ENCODE measurements at places on chromosomes 1 and 21.
A peak's percentile ranks its signal among the peaks of the same experiment; 100 is the strongest.

DNA sequence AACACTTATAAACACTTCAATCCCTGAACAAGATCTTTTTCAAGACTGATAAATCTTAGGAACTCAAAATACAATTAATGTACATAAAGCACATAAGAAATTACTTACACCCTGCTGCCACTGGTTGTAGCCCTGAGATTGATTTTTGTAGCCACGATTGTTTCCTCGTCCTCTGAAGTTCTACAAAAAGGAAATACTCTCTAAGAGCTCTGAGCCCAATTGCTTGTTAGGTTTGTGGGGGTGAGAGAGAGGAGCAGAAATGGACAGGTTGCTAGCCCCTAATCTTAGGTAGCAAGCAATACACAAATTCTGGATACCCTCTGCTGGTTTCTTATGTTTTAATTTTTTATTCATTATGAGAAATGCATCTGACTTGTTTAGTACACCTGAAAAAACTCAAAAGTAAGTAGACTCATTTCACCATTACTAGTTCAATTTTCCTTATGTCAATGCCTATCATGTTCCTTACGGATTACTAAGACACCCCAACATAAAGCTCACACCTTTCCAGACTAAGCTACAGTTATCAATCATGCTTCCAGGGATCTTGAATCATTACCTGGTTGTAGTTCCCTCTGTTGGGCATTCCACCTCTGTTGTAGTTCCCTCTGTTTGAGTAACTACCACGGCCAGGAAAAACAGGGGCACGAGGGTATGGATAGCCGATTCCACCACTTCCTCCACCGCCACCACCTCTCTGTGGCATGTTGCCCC, 9.3 kb downstream of the HNRNPU start:
- DNase-seq: no peak

GRCh38 chr1:31581821-31582810, 5.8 kb downstream of the TINAGL1 start:
- DNase-seq: no peak

- no peak for DNase-seq
Observed at GRCh38 chr1:74858136-74858535, 125.2 kb downstream of the TYW3 start.

DNA sequence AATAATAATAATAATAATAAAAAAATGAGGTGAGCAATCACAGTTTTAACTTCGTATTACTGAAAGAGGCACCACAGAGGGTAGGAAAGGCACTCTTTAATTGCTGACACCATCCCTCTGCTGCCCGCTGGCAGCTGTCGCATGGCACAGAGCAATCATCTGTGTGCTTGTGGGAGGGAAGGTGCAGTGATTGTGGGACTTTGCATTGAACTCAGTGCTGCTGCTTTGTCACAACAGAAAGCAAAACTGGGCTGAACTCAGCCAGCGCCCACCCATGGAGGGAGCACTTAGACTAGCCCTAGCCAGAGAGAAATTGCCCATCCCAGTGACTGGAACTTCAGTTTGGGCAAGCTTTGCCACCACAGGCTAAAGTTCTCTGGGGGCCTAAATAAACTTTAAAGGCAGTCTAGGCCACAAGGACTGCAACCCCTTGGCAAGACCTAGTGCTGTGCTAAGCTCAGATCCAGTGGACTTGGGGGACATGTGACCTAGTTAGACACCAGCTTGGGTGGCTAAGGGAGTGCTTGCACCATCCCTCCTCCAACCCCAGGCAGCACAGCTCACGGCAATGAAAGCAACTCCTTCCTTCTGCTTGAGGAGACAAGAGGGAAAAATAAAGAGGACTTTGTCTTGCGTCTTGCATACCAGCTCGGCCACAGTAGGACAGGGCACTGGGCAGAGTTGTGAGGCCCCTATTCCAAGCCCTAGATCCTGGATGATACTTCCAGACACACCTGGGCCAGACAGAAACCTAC, 59.3 kb downstream of the WDR4 start:
- no peak for DNase-seq

DNA sequence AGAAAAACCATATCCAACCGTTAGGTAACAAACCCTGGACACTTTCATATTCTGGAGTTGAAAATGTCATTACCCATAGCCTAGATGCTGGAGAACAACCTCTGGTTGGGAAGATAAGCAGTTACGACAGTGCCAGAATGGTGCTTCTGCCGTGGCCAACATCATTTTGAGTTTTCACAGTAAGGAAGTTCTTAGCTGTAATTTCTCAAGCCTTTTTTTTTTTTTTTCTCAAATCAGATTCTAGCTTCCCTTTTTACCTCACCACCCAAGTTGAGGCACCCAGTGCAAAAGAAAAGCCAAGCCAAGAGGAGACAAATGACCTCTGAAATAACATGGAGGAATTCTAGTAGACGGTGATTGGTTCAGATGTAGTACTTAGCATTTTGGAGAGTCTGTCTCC, 21.8 kb downstream of the PPT1 start:
- no peak for DNase-seq

DNA sequence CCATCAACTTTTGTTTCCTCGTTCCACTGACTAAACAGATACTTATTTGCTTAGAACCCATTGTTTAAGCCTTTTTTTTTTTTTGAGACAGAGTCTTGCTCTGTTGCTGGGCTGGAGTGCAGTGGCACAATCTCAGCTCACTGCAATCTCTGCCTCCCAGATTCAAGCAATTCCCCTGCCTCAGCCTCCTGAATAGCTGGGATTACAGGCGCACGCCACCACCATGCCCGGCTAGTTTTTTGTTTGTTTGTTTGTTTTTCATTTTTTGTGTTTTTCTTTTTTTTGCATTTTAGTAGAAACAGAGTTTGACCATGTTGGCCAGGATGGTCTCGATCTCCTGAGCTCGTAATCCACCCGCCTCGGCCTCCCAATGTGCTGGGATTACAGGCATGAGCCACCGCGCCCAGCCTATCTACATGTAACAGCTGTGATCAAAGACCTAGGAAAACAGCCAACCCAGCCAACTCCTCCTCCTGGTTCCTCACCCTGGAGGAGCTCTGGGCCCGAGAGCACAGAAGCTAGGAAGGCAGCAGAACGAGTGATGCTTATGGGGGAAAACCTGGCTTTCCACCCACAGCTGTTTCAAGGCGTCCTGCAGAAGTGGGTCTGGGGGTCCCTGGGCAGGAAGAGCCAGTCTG, 32.9 kb downstream of the KCNN3 start:
- no peak for DNase-seq

- DNase-seq: no peak
Observed at GRCh38 chr1:19635646-19636045, 8.5 kb upstream of the NBL1 start.

DNA sequence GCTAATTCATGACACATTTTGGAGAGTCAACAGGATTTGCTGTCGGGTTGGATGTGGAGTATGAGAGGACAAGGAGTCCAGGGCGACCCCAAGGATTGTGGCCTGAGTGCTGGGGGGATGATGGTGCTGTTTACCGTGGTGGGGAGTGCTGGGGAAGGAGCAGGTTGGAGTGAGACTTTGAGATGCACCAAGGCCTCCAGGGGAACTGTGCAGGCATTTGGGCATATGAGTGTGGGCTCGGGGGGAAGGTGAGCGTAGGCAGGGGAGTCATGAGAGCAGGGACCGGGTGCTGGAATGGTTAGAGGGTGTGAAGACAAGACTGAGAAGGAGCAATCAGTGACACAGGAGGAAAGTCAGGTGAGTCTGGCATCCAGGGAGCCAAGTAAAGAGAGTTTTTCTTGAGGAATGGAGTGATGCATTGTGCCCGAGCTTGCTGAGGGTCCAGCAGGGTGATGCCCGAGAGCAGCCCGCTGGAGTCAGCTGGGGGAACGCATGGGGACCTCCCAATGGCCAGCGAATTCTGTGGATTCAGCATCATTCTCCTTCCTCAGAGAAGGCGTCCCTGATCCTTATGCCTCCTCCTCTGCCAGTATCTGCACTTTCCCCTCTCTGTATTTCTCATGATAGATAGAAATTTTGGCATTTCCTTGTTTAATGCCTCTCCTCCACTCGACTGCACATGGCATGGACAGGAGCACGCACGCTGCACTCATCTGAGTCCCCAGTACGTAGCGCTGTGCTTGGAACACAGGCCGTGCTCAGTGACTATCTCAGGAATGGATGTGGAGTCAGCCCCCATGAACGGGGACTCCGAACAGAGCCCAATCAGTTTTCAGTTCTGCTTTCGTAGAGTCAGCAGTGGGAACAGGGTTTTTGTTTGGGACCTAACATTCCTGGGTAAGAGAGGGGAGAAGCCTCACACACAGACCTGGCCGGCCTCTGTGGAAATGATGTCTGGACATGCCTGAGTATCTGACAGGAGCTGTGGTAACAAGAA, 52.1 kb upstream of the ETV3 start:
- no peak for DNase-seq

DNA sequence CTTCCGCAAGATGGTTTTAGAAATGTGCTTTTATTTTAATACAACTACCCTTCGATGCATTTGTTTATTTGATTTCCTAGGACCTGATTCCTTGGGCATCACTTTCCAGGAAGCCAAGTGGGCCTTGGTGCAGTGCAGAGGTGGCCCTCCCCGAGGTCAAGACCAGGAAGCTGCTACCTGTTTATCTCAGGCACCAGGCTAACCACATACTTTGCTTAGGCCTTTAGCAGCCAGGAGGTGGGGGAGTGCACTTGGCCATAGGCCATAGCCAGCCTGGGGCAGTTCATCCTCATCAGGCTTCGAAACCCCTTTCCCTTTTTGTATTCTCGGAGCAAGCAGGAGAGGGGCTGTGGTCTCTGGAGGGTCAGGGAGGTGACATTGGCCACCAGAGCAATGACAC, 45.4 kb downstream of the SMYD2 start:
- no peak for DNase-seq

- no peak for DNase-seq
Observed at GRCh38 chr1:59748123-59748522, 66.6 kb upstream of the HOOK1 start.

DNA sequence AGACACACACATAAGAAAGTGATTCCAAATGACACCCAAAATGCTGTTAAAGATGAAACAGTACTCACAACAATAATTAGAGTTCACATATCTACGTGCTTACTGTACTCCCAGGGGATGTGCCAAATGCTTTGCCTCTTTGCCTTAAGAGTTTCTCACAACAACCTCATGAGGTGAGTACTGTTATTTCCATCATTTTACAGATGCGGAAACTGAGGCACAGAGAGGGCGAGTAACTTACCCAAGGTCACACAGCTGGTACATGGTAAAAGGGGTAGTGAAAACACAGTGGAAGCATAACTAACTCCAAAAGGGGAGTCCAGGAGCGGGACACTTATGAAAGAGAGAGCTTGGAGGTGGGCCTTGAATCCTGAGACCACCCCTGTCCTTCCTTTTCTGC, 171.8 kb downstream of the ACTL8 start:
- DNase-seq: no peak

- DNase-seq: no peak
Observed at GRCh38 chr1:14055442-14056223, 355.6 kb downstream of the PRDM2 start.

DNA sequence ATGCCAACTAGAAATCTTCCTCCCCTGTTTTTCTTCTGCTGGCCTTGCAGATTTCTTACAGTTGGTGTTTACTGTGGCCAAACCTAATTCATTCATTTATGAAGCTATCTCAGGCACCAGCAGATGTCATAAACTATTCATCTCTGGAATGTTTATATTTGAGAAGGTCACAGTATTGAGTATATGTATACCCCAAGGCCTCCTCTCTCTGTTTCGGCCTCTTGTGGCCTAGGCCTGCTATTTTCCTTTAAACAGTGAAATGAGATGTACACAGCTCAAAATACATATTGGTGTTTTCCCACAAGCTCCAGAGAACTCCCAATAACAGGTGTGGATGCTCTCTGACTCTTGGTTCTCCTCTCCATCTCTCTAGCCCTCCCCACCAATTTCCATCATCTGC, 520.7 kb upstream of the CAMK1G start:
- no peak for DNase-seq

DNA sequence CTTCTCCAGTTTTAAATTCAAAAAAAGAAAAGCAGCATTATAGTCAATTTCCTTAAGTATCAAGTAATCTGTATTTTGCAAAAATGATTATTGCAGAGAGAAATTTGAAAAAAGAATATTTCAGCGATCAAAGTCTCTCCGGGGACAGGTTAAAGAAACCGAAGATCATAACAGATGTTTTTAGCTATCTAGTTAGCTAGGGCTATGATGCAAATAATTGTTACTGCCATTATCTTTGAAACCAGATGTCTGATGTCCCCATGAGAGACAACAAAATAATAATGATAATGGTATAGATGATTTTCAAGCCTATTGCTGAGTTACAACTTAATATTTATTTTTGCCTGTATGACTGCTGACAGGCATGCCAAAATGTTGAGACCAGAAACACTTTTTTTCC, 1326.0 kb downstream of the PLA2G4A start:
- DNase-seq: no peak

GRCh38 chr1:201942129-201942495, 4.2 kb downstream of the LMOD1 start:
- DNase-seq: no peak

- peak; percentile 100 for DNase-seq
Observed at GRCh38 chr1:85607126-85607920, 26.8 kb downstream of the CCN1 start.

DNA sequence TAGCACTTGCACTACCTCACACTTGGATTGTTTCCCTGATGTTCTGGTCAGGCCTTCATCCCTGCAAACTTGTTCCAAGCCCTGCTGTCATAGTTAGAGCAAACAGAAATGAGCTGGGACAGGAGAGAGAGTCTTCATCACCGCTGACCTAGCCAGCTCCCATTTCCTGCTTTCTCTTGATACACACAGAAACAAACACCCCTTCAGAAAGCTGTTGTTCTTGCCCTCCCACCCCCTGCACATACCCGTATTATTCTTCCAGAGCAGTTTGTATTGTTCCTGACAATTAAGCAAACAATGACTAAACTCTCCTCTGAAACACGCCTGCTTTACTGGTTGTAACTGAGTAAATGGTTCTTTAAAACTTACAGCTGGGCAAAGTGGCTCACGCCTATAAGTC, 2.9 kb upstream of the SYT2 start:
- DNase-seq: no peak

GRCh38 chr1:73516451-73516850, 681.5 kb downstream of the LRRIQ3 start:
- no peak for DNase-seq

- no peak for DNase-seq
Observed at GRCh38 chr1:158311066-158311465, 20.3 kb downstream of the CD1B start.

- no peak for DNase-seq
Observed at GRCh38 chr21:39048064-39048463, 135.2 kb downstream of the PSMG1 start.

- no peak for DNase-seq
Observed at GRCh38 chr1:81340239-81340638, 460.5 kb upstream of the ADGRL2 start.

- no peak for DNase-seq
Observed at GRCh38 chr21:42384989-42385388, 10.9 kb downstream of the TMPRSS3 start.

- DNase-seq: no peak
Observed at GRCh38 chr1:27391511-27392095, 819 bp upstream of the GPR3 start.

DNA sequence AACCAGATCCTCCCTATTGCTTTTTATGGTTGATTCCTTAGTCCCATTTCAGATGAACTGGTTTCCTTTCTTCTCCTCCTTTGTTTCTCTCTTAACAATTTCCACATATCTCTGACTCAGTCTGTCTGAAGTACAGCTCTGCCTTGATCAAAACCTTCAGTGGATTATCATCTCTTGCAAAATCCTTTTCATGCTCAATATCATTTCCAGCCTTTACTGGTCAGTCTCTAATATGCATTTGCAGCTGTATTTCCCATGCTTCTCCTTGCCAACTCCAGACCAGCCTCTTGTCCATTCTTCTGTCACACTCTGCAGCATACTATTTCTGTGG, 72.2 kb downstream of the SNX7 start:
- DNase-seq: peak; percentile 10

- no peak for DNase-seq
Observed at GRCh38 chr1:66274634-66275033, 259.3 kb upstream of the SGIP1 start.

GRCh38 chr1:165053351-165053750, 303.2 kb downstream of the LMX1A start:
- DNase-seq: no peak

Data from AG09309 (cell line).